ENCODE measurements at places on chromosomes 16 and 17. TPM values are rescaled to one million over a fixed set of nuclear protein-coding genes. Genes with fewer than 3 reads are reported as not detected.

- peak; percentile 99 for DNase-seq
These were observed 3.0 kb upstream of the KRT15 start for GRCh38 chr17:41521574-41522261.

Gene GAST
- total RNA-seq = 2.0 TPM

DNA sequence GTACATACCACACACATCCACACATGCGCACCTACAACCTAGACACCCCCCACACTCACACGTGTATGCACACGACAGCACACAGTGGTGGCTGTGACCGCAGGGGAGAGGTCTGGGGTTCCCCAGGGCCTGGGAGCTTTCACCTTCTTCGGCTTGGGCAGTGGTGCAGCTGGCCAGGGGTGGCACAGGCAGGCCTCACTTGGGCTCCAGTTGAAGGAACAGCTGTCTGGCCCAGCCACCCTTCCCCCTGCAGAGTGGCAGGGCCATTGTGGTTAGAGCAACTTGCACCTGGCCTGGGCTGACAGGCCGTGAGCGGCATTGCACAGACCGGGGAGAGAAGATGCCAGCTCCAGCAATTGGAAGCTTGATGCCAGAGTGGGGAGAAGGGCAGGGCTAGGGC, 114.5 kb upstream of the GSE1 start:
- no peak for DNase-seq

- DNase-seq = no peak
These were observed 2.1 kb downstream of the P2RX5 start for GRCh38 chr17:3693829-3694231.

Gene CD300E
- total RNA-seq = not detected

DNA sequence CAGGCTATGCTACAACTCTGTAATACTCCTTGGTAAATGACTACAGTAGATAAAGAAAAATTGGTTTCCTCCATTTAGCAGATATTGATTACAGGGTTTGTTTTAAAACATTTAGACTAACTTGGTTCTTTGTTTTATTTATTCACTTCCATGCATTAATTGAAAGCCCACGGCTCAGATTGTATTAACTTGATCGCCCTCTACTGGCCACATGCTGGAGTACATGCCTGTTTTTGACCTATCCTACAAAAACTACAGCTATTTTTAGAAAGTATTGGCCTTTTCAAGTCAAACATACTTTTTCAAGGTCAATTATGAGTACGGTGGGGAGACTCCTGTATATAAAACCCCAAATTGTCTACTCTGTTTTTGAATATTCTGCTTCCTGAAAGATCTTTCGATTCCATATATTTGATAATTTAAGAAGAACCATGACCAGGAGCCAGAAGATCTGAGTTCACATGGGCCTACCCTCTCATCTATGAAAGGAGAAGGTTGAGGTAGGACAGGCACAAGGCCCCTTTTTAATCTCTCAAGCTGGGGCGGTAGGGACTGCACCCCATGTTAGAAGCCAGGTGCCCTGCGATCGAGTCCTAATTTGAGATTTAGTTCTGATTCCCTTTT, 51.8 kb downstream of the CA10 start:
- DNase-seq = peak; percentile 25

GRCh38 chr17:77424585-77425344, 284.0 kb downstream of the SEC14L1 start:
- no peak for DNase-seq

DNA sequence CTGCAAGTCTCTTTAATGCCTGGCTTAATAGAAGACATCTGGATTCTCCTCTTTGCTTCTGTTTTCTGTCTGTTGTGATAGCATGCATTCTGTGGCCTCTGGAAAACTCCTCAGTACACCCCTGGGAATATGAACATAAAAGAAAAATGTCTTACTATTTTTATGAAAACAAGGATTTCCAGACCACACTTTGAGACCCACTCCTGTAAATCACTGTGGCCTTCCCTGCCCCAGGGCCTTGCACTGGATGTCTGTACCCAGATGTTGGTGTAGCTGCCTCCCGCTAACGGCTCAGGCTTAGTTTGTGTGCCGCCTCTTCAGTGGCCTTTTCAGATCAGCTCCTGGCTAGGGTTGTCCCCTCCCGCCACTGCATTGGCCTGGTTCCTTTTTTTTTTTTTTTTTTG, 126.6 kb downstream of the SOCS1 start:
- DNase-seq = no peak

DNA sequence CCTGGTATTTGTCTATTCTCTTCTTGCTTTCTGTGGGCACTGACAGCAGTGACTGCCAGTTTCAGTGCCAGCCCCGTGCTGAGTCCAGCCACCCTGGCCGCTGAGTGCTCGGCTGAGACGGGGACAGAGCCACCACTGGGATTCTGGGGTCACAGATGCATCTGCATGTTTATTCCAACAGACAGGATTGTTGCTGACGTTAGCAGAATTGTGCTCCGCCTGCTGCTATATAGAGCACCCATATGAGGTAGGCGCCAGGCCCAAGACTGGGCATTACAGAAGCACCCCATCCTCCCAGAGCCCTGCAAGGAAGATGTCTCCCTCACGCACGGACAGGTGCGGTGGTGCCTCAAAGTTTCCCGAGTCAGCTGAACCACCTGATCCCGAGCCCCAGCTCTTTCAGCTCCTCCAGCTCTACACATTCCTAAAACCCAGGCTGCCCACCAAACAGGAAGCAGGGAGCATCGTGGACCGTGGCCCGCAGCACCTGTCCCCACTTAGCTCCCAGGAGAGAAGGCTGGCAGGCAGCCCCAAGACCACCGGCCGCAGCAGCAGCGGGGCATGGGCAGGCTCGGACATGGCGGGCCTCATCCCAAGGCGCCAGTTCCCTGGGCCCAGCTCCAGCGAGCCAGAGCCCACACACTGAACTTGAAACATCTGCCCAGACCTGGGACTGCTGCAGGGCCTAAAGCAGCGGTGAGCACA, 44.9 kb upstream of the RASD1 start:
- no peak for DNase-seq

GRCh38 chr16:54389836-54390494, 103.4 kb upstream of the IRX3 start:
- DNase-seq = no peak

DNA sequence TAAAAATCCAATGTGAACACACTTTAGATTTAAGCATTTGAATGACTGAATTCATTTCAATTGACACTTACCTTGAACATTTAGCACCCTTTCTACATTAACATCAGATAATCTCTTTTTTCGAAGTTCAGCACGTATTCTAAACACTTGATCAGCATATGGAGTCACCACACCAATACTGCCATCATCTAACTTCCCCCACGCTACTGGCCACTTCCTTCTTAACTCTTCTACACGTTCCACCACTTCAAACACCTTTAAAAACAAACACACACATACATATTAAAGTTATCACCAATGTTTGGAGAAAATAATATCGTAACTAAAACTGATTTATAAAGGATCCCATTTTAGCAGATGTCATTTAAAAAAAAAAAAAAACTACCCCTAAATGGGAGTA, 93.5 kb downstream of the CACNG1 start:
- no peak for DNase-seq

DNA sequence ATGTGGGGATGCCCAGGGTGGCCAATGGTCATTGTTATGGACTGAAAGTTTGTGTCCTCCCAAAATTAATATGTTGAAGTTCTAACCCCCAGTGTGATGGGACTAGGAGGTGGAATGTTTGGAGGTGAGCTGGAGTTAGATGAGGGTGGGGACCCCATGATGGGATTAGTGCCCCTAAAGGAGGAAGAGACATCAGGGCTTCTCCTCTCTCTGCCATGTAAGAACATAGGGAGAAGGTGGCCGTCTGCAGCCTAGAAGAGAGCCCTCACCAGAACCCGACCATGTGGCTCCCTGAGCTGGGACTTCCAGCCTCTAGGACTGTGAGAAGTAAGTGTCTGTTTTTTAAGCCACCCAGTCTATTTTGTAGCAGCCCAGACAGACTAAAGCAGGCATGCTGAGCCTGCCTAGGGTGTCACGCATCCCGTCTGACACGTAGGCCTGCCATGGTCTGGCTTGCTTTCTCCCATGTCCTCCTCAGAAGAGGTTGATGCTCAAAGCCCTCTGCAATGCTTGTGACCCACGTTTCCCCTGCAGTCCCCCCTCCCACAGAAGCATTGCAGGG, 4.0 kb upstream of the PRPSAP1 start:
- DNase-seq = no peak

DNA sequence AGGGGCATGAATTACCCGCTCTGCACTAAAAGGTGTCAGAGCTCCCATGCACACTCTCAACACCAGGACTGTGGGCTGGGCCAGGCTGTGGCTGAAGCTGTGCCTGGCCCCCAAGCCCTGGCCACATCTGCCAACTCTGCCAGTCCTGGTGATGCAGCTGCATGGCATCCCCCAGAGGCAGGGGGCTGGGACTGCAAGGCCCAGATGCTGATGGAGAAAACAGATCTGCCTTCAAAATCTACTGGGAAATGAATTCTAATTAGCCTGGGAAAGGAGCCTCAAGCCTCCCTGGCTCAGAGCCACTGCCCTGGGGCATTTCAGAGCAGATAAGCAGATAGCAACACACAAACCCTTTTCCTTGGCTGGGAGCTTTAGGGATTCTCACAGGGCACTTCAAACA, 3.4 kb downstream of the CHST6 start:
- DNase-seq = peak; percentile 36

GRCh38 chr16:31700200-31700529, 172.5 kb downstream of the AHSP start:
- no peak for DNase-seq

GRCh38 chr16:67547423-67548264, 14.7 kb upstream of the CTCF start:
- no peak for DNase-seq

Data from mammary epithelial cell (primary cell).